ENCODE measurements at places on chromosomes 2 and 18.

DNA sequence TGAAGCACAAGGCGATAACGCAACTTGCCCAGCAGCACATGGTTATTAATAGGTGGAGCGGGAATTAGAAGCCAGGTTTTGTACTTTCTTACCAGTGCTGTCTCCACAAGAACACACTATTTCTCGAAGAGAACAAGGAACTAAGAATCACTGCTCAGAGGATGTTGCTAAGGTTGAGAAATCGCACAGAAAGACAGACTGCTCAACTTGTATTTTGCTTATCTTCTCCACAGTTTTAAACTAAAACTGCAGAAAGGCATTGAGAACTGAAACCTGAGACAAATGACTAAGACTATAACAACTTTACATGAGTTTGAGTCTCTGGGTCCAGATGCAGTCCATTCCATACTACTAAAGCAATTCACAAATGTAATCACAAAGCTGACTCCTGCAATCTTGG is 6.2 kb downstream of the PRKD3 start:
- DNase-seq = no peak

- DNase-seq = no peak
These were observed 43.0 kb downstream of the PTPN2 start for GRCh38 chr18:12841070-12841469.

DNA sequence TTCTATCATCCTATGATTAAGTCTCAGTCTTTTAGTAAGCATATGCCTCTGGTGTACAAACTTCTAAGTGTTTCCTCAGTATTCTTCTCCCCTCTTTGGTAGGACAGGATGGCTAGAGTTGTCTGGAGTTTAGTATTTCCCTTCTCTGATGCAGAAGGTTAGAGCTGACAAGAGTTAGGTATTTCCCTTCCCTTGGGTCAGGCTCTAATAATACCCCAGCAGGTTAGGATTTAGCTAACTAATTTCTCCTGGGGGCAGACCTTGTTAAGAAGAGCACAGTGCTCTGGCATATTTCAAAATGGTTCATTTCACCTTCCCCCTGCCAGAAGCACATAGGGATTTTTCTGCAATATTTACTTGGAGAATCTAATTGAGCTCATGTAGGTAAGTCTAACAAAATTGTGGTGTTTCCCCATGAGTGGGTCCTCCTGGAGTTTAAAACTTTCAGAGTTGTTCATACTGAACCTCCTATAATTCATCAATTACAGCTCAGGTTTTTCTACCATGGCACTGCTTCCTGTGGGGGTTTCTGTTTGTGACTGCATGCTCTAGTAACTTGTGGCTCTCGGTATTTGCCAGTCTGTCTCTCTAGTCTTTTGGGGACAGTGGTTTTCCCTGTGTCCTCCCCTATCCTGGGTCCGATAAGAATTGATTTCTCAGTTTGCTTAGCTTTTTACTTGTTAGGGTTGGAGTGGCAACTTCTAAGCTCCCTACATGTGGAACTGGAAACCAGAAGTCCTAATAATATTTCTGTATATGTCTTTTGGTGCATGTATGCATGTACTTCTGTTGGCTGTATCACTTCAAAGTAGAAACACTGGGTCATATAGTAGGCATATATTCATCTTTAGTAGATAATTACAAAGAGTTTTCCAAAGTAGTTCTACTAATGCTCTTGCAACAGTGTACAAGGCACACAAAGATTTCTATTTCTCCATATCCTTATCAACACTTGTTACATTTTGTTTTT is 77.7 kb downstream of the GDF7 start:
- no peak for DNase-seq

DNA sequence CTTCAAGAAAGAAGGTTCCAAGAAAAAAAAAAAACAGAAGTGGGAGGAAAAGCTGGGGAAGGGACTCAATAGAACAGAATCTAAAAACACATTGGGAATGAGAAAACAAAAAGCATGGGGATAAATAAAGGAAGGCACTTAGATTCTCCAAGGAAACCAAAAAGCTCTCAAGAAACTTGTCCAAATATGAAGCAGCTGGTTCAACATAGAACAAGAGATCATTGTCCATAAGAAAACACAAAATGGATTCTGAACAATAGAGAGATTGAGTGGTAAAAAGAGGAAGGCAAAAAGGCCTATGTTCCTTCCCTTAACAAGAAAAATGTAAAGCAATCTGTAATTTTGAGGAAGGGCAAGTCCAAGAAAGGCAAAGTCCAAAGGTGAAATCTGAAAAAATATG is 32.9 kb upstream of the ALK start:
- DNase-seq = no peak

GRCh38 chr2:195563857-195564512 is 93.0 kb upstream of the SLC39A10 start:
- no peak for DNase-seq

DNA sequence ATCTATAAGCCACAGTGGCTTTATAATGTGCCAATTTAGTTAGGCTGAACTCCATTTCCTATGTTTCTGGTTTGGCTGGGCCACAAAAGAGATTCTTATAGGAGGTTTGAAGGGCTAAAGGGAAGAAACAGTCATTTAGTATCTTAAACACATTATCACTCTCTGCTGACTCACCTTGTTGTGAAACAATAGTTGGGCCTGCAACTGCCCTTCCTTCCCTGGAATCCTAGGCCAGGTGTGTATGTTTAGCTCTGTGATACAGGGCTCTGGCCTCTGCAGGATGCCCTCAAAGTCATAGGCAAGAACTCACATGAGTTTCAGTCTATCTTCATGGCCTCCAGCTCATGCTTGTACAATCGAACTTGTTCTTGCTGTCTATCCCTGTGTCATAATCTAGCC is 400.0 kb upstream of the CELF4 start:
- no peak for DNase-seq

GRCh38 chr2:157441072-157441454 is 2.8 kb downstream of the CYTIP start:
- DNase-seq = no peak

DNA sequence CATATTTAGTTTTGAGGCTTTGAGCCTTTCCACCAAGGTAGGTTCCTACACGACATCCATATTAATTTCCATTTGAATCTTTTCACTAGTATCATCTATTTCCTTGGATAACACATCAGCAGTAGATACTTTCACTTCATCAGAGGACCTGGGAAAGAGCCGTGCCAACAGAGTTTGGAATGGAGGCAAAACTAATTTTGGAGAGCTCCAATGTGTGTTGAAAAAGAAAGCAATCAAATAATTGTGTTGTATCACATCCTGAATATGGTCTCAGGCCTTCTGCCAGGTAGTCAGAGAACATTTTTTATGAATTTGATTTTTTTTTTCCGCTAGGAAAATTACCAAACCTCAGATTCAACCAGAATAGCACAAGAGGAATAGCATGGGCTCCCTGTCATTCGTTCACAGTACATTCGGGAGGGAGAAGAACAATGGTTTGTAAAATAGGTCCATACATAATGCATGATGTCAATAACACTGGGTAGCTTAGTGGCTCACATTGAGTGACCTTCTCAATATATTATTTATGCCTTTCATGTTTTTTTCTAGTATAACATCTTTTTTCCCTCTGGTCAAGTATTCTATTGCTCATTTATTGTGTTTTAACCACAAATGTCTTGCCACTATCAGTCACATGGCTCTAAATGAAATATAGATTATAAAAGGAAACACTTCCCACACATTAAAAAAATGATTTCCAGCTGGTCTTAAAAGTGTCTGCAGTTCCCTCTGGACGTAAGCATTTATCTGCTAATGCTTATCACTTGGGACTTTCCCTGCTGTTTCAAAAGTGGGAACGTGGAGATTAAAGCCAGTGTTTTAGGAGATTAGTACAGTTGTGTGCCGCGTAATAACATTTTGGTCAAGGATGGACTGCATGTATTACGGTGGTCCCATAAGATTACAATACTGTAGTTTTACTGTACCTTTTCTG is 68.6 kb upstream of the RAPH1 start:
- no peak for DNase-seq
